NB4 (cell line): ENCODE measurements at places on chromosomes 3 and 15.

- no peak for DNase-seq
These were observed 39.0 kb downstream of the HES1 start for GRCh38 chr3:194174980-194175379.

DNA sequence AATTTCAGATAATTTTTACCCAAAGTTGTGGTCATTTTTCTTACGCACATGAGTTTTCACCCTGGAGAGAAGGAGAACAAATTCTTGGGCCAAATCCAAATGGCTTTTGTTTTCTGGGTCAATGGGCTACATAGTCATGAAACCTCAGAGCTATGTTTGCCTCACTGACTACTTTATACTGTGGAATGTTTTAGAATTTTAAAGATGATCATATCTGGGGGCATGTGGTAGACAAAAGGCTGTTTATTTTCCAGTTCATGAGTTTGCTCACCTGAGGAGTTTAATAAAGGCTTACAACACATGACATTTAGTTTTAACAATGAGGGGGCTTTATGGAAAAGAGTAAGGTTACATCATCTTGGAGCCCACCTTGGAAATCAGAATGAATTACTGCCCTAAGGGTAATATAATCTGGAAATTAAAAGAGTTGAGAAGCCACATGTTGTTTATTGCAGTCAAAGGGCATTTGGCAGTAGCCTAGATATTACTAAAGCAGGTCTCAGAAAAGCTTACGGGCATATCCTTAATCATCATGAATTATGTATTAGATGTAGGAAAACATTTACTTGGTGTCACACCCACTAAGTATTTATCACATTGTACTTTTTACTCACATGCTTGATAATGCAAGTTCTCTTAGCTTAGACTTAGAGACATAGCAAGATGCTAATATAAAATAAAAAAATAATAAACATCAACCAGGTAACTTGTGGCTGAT is 466.1 kb downstream of the EDEM1 start:
- DNase-seq: no peak

DNA sequence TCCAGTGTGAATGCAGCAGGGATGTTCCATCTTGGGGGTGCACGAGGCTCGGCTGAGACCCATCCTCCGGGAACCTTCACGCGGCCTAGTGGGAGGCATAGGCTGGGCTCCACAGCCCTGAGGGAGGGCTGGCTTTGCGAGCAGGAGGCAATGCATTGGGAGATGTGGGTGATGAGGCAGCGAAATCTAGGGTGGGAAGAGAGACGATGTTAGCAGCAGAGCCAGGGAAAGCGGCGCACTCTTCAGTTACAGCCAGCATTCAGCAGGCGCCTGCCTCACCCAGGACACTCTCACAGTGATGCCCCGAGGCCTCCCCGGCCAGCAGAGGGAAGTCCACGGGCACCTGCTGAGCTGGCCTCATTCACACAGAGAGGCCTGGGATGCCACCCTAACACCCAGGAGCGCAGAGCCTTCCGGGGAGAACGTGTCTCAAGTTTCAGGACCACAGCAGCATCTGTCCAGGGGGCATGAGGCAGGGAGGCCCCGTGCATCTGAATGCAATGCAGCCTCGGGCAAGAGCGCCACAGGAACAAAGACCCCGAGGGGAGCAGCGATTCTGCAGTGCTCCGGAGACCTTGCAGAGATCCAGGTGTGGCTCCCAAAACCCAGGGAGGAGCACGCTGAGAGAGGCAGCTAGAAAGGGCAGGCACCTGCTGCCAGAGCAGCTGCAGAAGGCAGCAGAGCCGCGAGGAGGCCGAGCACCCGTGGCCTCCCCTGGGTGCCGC is 102.4 kb downstream of the NUP210 start:
- no peak for DNase-seq

GRCh38 chr15:90414408-90415028 is 26.5 kb downstream of the IQGAP1 start:
- no peak for DNase-seq

DNA sequence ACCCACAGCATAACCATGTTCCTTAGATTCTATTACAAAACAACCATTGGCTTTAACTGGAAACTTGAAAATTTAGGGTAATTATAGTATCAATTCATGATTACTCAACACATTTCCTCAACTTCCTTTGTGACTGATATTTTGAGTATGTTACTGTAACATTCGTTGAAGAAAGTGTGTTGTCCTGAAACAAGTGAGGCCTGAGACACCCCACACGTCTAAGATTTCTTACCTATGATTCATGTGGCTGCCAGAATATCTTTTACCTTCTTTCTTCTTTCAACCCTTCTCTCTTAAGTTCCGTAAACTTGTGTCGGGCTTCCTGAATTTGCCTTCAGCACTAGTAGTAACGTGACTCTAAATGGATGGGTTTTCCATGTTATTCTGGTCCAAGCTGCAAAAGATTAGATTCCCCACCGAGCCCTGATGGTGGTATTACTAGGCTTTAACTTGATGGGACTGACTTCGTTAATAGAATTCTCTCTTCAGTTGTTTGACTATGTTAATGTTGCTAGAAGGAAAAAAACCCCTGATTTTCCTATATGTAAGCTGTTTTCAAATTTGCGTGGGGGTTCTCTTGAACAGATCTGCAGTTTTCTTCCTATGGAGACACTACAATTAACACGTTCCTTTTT is 296.0 kb upstream of the ICE2 start:
- DNase-seq: no peak

DNA sequence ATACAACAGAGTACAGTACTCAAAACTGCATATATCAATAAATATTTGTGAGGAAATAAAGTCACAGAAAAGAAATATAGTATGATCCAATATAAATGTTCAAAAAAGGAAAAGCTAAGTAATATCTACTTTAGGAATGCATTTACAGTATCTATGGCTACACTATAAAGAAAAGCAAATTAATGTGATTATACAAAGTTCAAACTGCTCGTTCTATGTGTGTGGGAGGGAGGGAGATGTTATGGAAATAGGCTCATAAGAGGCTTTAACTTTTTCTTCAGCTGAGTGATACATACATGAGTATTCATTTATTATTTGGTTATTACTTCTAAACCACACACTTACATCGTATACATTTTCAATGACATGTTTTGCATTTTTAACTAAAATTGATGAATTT is 377.7 kb upstream of the AGTR1 start:
- no peak for DNase-seq

DNA sequence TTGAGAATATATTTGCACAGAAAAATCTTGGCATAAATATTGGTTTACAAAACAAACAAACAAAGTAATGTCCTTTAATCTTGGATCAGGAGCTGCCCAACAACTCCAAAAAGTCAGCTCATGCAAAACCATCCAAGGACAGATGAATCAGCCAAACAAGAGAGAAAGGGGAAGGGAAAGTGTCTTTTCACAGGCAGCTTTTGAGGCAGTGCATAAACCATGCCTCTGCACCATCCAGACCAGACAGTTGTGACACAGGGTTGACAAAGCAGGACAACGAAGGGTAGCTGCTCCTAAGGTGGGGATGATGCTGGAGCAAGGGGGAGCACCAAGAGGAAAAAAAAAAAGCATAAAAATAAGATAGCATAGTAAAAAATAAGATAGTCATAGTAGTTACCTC is 8.7 kb downstream of the CD86 start:
- peak; percentile 62 for DNase-seq

- DNase-seq: no peak
These were observed 55.3 kb downstream of the ROPN1B start for GRCh38 chr3:126024049-126024854.

- DNase-seq: no peak
These were observed 4.9 kb upstream of the BTLA start for GRCh38 chr3:112504123-112504522.

DNA sequence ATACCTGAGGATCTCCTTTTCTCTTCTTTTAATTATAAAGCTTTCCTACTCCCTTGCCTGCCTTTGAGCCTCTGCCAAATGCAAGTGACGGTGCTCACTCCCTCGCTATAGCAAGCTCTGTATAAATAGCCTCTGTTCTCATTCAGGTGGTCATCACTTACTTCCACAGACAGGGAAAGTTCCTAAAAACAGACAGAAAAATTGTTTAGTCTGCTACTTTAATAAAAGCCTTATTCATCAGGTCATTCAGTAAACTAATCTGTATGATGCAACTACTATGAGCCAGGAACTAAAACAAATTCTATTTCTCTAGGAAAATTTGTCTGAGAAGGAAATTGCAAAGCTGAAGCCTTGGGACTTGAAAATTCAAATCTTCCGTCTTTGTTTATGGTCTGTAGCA is 10.2 kb upstream of the DLG1 start:
- DNase-seq: no peak

GRCh38 chr3:30319713-30320112 is 286.7 kb upstream of the TGFBR2 start:
- DNase-seq: peak; percentile 42
